ENCODE measurements at places on chromosomes 1 and 21.
A peak's percentile ranks its signal among the peaks of the same experiment; 100 is the strongest.

DNA sequence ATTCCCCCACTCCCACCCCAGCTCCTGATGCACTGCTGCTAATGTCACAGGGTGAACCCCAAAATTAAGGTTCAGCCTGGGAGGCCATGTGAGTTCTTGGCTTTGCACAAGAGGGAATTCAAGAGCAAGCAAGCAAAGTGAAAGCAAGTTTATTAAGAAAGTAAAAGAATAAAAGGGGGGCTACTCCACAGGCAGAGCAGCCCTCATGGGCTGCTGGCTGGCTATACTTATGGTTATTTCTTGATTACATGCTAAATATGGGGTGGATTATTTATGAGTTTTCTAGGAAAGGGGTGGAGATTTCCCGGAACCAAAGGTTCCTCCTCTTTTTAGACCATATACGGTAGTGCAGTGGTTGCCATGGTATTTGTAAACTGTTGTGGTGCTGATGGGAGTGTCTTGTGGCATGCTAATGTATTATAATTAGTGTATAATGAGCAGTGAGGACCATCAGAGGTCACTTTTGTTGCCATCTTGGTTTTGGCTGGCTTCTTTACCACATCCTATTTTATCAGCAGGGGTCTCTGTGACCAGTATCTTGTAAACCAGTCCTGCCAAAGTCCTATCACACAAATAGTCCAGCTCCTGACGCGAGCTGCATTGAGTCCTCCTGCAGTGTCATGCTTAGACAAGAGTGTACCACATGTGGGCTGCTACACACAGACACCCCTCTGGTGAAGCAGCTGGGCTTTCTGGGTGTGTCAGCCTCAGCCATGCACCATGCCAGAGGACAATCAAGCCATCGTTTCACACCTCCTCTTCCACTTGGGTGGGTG lies 46.4 kb upstream of the CSF1 start:
- no peak for DNase-seq

DNA sequence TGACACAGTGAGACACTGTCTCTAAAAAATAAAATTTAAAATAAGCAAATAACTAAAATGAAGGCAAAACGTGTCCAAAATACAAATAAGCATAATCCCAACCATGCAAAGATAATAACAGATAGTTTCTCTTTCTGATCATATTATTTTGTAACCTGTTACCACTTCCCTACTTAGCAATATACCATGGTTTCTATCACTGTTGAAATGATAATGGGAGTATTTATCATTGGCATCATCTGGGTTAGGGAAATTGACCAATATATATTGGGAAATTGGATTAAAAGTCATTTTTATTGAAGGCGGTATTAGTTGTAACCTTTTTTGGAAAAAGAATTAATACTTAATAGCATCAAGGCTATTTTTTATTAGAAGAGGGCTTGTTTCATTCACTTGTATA lies 47.0 kb downstream of the USP25 start:
- no peak for DNase-seq

GRCh38 chr1:176211396-176212165 lies 4.5 kb upstream of the COP1 start:
- no peak for DNase-seq

GRCh38 chr1:185315445-185316071 lies 1.5 kb downstream of the IVNS1ABP start:
- no peak for DNase-seq

DNA sequence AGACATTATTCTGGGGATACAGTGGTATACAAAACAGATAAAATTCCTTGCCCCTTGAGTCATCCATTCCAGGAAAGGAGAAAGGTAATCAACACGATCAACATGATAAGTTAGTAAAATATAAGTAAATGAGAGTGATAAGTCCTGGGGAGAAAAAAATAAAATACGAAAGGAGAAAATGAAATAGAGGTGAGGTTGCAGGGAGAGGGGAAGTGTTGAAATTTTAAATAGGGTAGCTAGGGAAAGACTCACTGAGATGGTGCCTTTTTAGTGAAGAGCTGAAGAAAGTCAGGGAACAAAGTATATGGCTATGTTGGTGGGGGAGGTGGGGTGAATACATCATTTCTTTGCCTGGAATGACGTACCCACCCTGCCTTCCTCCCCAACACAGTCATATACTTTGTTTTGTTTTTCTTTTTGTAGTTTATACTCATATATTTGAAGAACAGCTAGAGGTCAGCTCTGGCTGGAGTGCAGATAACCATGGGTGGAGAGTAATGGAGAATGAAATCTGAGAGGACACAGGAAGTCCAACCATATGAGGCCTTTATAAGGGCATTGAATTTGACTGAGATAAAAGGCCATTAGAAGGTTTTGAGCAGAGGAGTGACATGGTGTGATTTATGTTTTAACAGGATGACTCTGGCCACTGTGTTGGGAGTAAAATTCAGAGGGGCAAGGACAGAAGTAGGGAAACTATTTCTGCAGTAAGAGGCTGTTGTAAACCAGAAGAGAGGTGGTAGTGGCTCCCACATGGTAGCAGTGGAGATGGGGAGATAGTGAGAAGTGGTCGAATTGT lies 54.8 kb downstream of the OSBPL9 start:
- no peak for DNase-seq

GRCh38 chr1:178931858-178932551 lies 61.1 kb upstream of the ANGPTL1 start:
- peak; percentile 25 for DNase-seq

DNA sequence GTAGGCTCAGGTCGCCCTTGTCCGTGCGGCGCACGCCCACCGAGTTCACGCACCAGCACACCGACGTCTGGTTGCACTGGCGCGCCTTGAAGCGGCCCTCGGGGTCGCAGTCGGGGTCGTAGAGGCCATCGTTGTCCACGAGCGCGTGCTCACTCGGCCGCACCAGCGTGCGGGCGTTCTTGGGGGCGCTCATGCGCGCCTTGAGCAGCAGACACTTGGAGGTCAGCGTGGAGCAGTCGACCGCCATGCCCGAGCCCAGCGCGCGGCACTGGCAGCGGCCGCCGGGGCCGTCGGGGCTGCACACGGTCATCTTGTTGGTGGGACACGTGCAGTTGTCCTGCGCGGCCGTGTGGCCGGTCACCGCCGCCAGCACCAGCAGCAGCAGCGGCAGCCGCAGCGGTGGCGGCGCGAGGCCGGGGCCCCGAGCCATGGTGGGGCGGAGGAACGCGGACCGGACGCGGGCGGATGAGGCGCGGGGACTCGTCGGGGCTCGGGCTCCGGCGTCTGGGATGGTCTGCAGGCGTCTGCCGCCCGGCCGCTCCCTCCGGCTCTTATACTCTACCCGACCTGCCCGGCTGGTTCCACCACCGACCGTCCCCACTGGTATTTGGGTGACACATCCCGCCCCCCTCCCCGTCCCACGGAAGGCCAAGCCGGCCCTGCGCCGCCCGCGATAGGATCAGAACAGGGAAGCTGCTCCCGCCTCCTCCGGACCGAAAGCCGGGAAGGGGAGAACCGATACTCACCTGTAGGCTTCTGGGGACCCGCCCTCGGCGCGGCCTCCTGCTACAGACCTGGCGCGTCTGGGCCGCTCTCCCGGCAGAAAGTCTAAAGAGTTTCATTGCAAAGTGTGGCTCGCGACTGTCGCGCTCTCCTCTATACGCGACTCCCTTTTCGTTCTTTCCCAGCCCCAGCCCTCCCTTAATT lies at the start of gene TACSTD2:
TACSTD2 (minus strand) TSS at position 526 of the 927 bp plus-strand sequence; CDS start at position 430, 96 bp downstream.
- no peak for DNase-seq

- no peak for DNase-seq
Measured at GRCh38 chr1:915295-916172, 8.2 kb upstream of the SAMD11 start.

DNA sequence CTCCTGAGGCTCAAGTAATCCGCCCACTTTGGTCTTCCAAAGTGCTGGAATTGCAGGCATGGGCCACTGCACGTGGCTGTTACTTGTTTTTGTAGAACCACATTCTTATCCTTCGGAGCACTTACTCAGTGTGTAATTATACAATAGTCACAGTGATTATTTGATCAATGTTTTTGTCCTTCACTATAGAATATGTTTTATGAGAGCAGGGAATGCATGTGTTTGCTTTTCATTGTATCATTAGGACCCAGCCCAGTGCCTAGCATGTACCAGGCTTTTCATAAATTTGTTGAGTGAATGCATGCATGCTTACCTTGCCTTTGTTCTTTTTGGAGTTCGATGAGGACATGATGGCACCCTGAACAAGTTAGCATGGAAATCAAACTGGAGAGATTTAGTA lies 5.8 kb downstream of the SZT2 start:
- no peak for DNase-seq

DNA sequence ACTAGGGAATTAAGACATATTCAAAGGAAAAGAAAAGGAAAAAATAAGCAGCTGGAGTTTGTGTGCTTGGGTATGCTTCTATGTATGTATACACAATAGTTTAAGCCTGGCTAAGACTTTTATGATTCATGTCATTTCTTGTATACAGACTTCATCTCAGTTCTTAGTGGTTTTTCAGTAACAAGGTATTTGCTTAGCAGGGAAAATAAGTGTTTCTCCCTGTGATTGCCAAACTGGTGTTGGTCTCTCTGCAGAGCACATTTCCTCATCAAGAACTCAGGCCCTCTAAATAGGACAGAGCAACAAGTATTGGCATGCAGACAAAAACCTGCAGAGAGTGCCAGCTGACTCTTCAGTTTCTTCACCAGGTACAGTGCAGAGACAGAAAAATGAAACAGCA lies 484.4 kb upstream of the ZRANB2 start:
- DNase-seq: no peak

GRCh38 chr1:193754151-193754550 lies 567.7 kb upstream of the B3GALT2 start:
- no peak for DNase-seq

GRCh38 chr1:27000817-27001460 lies 7.4 kb downstream of the TRNP1 start:
- DNase-seq: no peak

DNA sequence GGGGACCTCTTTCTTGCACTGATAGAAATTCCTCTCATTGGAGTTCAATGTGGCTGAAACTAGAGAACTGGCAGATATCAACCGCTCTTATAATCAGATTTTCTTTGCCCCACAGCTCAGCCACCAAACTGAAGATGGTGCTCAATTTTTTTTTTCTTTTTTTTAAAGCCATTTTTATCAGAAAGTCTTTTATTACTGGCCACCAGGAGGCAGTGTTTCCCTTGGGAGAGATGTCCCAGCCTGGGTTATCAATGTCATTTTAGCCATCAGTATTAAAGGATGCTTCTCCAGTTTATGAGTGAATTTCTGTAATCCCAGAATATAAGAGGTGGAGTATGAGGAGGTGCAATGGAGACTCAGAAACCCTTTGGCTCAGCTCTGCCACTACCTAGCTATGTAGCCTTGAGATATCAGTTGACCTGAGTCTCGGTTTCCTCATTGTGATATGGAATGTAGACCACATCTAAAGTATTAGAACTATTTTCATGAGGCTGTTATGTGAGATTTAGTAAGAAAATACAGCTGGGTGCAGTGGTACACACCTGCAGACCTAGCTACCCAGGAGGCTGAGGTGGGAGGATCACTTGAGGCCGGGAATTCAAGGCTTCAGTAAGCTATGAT lies 27.6 kb downstream of the CD244 start:
- no peak for DNase-seq

DNA sequence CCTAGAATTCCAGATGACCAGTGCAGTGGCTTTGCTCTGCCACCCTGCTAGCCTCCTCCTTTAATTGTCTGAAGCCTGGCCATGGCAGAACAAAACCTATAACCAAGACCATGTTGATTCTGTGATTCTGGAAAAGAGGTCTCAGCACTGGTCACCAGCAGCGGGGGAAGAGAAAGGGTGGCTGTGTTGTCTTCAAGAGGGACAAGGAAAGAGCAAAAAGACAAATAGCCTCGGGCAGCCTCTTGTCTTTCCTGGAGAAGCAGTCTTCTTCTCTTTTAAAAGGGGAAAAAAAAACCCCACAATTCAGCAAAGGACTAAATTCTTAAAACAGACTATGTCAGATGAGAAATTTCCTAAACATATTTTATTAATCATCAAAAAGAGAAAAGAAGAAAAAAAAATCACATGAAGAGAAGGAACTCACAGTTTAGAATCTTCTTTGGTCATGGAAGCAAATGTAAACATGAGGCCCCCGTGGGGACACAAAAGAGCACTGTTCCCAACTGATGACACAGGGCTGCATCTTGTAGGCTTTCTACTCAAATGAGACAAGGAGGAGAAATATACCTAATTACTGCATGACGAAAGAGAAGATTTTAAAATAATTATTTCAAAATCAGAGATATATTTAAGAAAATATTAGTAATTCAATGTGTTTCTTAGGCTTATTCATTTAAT lies 36.3 kb upstream of the RAP1GAP start:
- DNase-seq: peak; percentile 69

- peak; percentile 23 for DNase-seq
Measured at GRCh38 chr21:33480481-33481103, 818 bp upstream of the TMEM50B start.

- DNase-seq: no peak
Measured at GRCh38 chr1:172940174-172940855, 110.4 kb downstream of the TNFSF18 start.

GRCh38 chr21:37463083-37463801 lies 96.7 kb downstream of the DYRK1A start:
- DNase-seq: no peak

DNA sequence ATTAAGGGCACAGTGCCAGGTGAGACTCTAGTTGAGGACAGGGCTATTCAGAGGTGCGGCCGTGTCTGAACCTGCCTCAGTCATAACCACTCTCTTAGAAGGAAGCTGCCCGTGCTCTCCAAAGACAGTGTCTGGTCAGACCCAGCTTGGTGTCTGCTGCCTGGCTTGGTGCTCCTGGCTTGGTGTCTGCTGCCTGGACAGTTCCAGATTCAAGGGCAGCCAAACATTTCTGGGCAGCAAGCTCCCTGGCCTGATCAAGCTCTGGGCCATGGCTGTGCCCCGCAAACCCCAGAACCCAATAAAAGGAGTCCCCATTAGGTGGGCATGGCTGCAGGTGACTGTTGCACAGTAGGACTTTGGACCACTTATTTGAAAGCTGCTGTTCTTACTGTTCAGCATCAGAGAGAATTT lies 27.7 kb downstream of the NEK2 start:
- no peak for DNase-seq

GRCh38 chr1:202959276-202959620 lies 1.1 kb upstream of the ADIPOR1 start:
- no peak for DNase-seq

GRCh38 chr1:44714532-44714931 lies 16.4 kb downstream of the RNU5D-1 start:
- no peak for DNase-seq

GRCh38 chr1:199033661-199034060 lies 394.8 kb downstream of the PTPRC start:
- no peak for DNase-seq

GRCh38 chr1:246214708-246215509 lies 292.2 kb downstream of the SMYD3 start:
- peak; percentile 27 for DNase-seq

DNA sequence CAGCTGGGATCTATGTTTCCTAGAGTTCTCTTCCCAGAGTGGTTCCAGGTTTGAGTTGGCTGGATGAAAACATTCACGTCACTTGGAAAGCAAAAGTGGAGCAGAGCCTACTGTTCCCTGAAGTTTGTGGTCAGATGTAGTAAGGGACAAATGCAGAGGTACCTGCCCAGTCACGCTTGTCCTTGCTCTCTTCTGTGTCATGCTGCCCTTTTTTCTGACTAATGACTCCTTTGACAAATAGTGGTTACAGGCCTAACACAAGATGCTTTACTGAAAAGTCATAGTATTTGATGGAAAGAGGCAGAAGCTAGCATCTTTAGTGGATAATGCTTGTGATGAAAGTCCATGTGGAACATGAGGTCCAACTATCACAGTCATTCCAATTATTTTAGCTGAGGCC lies 881.4 kb upstream of the B3GALT2 start:
- no peak for DNase-seq

GRCh38 chr1:219040291-219040690 lies 133.4 kb upstream of the LYPLAL1 start:
- DNase-seq: no peak

- DNase-seq: no peak
Measured at GRCh38 chr1:214022810-214023425, 35.1 kb downstream of the PROX1 start.

All from putamen (tissue), 1 donor.